ENCODE measurements at places on chromosomes 2 and 18. TPM values are rescaled to one million over a fixed set of nuclear protein-coding genes. Genes with fewer than 3 reads are reported as not detected.

- DNase-seq: no peak
Measured at GRCh38 chr18:75863696-75864095, 436.2 kb upstream of the SMIM21 start.

DNA sequence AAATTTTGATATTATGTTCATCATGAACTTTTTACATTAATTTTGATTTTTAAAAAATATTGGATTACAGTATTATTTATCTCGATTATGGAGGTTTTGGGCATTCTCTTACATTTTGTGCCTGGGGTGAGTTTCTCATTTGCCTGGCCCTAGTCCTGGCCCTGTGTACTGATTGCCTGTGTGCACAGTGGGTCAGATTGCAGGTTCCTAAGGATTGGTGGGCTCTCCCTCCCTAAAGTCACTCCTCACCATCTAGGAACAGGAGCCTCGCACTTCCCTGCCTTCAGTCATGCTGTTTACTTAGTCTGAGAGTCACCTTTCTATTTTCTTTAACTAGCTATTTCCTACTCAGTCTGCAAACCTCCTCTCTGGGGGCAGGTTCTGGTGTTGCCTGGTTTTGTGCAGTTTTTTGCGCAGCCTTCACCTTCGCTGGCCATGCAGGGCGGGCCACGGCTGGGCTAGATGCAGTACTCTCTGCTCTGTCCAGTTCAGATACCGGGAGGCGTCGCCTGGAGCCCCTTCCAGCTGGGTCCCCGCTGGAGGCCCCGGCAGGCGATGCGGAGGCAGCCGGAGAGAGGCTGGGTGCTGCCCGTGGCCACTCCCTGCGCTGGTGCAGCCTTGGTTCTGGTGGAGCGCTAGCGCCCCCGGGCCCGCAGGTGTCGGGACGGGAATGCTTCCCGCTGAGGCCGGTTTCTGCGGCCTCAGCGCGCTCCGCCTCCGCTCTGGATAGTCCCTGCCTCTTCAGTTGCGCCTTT, 23.3 kb upstream of the MC5R start:
- DNase-seq: peak; percentile 74

DNA sequence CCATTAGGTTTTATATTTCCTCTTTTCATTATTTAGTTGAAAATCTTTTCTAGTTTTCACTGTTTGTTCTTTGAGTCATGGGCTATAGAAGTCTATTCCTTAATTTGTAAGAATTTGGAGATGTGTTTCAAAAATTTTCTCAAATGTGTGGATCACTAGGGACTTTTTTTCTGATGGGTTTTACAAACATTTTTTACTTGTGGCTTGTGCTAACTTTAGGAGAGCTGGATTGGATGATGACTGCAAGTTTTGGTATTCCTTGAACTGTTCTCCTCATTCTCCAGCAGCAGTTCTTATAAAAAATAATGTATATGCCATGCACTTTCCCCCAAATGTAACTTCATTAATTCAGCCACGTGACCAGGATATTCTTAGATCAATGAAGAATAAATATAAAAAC, 94.7 kb upstream of the CWC22 start:
- DNase-seq: no peak

GRCh38 chr2:222360146-222360545, 61.3 kb upstream of the PAX3 start:
- no peak for DNase-seq

GRCh38 chr2:186058614-186059013, 320.0 kb downstream of the FSIP2 start:
- DNase-seq: no peak

DNA sequence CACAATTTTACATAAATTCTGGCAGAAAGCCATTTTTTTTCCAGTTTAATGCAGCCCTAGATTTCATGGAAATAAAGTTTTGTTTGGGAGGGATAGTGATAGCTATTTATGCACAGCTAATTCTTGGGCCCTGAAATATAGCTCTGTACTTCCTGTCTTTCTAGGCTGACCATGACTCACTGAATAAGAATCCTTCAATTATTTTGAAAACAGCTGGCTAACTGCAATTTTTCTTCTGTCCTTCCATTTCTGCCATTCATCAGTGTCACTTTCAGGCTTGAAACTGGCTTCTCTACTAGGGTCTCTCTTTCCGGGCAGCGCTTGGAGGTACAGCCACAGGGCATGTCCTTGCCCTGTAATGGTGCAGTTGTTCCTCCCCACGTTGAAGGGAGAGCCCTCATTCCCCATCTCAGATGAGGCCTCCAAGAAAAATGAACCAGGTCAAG, 97.1 kb upstream of the TMEM178A start:
- no peak for DNase-seq

DNA sequence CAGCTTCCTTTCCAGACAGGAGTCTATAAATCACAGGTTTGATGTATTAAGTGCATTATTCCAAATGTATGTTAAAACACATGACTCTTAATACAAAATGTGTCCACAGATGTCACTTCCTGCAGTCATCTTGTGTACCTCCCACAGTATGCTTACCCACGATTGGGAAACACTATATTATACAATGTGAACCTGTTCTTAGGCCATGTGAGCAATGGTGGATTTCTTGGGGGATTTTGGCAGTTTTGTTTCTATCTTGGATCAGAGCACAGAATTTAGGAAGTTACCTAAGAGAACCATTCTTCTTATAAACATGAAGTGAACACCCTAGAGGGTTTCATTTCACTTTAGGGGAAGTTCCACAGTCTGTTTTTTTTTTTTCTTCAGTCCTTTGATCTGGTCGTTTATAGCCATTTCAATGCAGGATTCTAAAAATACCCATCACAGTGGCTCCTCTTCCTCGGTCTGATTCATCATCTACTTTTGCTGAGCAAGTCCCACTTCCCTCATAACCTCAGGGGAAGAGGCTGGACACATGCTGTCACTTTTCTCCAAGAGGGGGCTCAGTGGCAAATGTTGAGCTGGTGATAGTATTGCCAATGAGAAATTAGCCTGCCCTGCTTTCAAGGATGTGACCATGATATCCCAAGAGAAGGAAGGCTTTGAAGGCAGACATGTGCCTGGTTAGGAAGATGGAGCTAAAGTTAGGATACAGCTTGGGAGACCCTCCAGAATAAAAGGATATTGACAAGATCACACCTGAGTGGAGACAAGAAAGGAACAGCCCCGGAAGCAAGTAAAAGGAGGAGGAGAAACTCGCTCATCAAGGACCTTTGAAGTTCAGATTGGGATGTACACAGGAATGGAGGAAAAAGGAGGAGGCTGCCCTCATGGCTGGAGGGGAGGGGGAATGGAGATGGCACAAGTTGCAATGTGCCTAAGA, 22.6 kb downstream of the PLEK start:
- DNase-seq: no peak

DNA sequence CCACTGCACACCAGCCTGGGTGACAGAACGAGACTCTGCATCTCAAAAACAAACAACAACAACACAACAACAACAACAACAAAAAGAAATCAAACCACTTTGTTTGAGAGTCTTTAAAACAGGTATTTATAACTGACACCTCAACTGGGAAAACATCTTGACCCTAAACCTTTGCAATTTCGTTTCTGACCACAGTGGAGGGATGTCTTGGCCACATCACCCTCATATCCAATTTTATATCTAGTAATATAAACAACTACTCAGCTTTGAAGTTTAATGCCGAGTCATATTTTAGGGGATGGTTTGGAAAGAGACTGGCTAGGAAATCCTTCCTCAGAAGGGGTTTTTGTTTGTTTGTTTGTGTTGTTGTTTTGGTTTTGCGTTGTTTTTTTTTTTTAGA, 37.8 kb upstream of the RMDN2 start:
- DNase-seq: no peak

GRCh38 chr2:134839649-134840048, 1.2 kb downstream of the ACMSD start:
- no peak for DNase-seq

DNA sequence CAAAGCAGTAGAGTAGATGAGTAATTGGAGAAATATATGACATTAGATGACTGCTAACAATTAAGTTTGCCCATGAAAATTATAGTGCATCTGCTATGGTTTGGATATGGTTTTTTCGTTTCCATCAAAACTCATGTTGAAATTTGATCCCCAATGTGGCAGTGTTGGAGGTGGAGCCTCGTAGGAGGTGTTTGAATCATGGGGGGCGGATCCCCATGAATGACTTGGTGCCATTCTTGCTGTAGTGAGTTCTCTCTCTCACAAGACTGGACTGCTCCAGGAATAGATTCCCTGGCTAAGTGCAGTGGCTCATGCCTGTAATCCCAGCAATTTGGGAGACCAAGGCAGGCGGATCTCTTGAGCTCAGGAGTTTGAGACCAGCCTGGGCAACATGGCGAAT, 9.7 kb upstream of the CUL3 start:
- no peak for DNase-seq

GRCh38 chr18:12766986-12767433, 64.2 kb downstream of the PSMG2 start:
- peak; percentile 82 for DNase-seq

GRCh38 chr2:113009622-113010021, 4.4 kb downstream of the IL36A start:
- no peak for DNase-seq

DNA sequence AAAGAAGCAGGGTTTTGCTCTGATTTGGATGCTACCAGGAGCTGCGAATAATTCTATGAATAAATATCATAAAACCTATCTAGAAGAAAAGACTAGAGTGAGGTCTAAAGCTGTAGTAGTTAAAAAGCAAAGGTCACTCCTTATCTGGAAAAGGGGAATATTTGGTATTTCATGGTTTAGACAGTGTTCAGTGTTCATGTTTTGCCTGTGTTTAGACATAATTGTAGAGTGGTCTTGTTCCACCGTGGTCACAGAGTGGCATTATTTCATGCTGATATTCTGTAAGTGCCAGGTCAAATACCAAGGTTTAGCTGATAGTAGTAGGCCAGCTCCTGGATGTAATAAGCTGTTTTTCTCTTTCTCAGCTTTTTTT, 10.8 kb downstream of the SPAST start:
- no peak for DNase-seq

DNA sequence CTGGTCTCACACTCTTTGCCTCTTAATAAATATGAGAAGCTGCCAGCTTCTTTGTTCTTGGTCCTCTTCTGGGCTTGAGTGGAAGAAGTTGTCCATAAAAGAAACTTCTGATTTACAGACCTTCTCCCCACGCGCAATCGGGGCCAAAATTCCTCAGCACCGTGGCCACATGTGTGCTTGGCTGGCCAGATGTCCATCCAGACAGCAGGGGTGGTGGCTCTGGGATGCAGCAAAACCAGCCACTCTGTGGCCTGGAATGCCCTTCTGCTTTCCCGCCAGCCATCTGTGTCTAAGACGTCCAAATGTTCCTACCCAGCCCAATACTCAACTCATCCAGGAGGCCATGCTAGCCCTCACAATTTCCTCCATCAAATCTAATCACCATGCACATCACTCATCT, 250.8 kb downstream of the EN1 start:
- no peak for DNase-seq

- no peak for DNase-seq
Measured at GRCh38 chr18:710418-711300, 1.8 kb downstream of the ENOSF1 start.

DNA sequence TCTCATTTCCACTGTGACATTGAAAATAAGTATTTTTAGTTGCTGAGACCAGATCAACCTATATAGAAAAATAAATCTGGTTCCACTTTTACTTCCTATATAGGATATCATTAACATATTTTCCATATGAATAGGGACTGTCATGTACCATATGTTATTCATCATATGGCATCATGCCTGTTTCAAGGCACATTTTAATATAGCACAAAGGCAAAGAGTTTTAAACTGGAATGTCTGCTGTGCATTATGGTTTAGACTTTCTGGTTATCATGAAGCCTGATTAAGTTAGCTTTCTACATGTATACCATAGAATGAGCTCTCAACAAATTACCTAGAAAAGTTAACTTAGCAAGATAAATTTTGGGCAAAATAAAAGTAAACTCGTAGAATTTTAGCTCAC, 53.0 kb upstream of the ACYP2 start:
- no peak for DNase-seq

- DNase-seq: no peak
Measured at GRCh38 chr2:105802587-105802986, 57.9 kb downstream of the NCK2 start.

DNA sequence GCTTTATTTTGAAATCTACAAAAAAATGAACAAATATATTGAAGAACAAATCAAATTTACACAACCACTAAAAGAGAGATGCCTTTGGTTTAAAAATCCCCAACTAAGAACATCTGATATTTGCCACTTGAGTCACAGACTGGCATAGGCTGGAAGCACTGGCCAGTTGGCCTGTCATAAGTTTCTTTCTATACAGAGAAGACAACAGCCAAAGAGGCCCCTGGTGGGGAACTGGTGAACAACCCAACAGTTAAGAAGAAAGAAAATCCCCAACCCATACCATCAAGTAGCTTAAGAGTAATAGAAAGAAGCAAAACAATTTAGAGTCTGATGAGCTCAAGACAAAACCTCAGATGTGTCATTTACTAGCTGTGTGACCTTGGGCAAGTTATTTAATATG, 45.5 kb downstream of the OSR1 start:
- no peak for DNase-seq

GRCh38 chr18:28823506-28824182, 646.7 kb upstream of the CDH2 start:
- no peak for DNase-seq

DNA sequence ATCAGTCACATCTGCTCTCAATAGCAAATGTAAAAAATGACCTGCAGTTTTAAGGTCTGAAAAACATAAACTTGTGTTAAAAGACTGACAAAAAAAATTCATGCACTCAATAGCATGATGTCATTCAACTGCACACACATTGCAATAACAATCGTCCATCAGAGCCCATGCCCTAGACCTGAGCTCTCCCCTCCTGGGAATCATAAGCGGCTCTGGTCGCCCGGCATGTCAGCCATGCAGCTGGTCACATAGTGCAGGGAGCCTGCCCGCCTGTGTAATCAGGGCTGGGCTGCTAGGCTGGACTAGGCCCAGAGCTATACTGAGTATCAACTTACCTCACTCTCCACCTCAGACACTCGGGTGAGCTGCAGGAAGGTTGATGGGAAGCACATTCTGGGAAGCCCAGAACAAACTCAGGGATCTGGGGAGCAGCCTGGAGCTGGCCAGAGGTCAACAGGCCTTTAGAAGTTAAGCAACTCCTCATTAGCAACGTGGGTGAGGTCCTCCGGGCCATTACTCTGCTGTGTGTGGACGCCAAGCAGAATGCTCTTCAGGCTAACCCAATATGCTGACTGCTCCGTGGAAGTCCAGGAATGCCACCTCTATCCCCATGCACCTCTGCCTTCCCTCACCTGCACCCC, 165.5 kb downstream of the TTC32 start:
- no peak for DNase-seq

GRCh38 chr2:152627351-152627957, 89.8 kb downstream of the PRPF40A start:
- no peak for DNase-seq

The INHBB gene
- total RNA-seq: 0.14 TPM

The GPD2 gene
- total RNA-seq: 32.2 TPM

The COLEC11 gene
- total RNA-seq: 1.3 TPM

The LMAN2L gene
- 18.1 TPM for total RNA-seq

The SLC5A7 gene
- total RNA-seq: not detected

The SERPINB10 gene
- not detected for total RNA-seq

The IKZF2 gene
- total RNA-seq: 4.2 TPM

The RIF1 gene
- 96.9 TPM for total RNA-seq

The MPHOSPH10 gene
- total RNA-seq: 36.6 TPM

The EML6 gene
- total RNA-seq: 2.5 TPM

The MBP gene
- 19.6 TPM for total RNA-seq

The FN1 gene
- 111 TPM for total RNA-seq

The EIF5B gene
- 68.8 TPM for total RNA-seq

The SRSF7 gene
- 299 TPM for total RNA-seq

The CFAP210 gene
- total RNA-seq: 0.60 TPM

The PRSS56 gene
- total RNA-seq: not detected

The UGT1A3 gene
- total RNA-seq: not detected
